ENCODE measurements at places on chromosomes 16 and 17.

DNA sequence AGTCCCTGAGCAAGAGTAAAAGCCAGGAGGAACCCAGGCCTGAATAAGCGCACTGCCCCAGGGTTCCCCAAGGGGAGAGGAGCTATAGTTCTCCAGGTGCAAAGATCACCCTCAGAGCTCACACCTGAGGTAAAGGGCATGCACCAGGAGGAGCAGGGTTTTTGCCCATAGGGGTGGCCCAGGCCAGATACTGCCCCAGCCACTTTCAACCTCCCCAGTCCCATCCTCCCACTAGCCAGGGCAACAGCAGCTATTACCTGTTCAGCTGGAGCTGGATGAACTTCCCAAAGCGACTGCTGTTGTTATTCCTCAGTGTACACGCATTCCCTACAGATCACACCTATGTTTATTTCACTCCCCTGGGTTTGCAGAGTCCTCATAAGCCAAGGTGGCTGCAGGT, 19.8 kb downstream of the MYO19 start:
- DNase-seq, result no peak

DNA sequence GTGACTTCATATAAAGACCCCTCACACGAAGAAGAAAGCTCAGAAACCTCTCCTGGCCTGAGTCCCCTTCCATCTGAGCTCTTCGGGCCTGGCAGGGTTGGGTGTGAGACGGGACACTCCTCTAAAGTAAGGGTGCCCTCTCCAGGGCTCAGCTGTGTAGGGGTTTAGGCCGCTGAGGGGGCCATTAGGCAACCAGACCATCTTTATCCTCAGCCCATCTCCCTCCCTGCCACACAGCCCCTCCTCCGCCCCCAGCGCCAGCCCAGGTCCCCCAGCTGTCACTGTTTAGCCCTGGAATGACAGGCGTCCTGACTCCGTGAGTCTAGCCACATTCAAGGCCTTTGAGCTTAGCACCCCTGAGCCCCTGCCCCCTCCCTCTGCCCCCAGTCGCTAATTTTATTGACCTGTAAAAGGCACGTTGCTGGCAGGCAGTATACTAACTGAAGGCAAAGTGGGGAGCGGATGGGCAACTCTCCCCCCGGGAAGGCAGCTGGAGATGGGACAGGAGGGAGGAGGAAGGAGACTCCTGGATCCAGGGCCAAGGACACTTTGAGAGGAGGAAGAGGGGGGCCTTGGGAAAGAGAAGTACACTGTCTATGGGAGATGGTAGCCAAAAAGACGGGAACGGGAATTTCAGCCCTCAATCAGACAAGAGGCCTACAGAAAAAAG, 592 bp upstream of the ZNF385C start:
- no peak for DNase-seq

DNA sequence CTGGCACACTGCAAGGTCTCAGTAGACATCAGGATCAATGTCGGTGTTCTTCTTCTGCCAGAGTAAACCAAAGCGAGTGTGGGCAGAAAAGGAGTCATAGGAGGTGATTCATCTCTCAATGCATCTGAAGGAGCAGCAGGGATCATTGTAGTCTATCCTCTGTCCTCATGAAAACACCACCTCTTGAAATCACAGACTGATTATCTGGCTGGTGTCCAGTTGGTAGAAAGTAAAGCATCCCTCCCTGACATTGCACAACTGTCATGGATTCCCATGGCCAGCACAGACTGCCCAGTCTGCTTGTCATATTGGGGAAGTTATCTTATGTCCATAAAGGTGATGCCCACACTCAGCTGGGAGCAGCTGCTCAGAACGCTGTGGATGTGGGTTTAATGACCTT, 74.1 kb downstream of the ABCC12 start:
- DNase-seq, result peak; percentile 60

DNA sequence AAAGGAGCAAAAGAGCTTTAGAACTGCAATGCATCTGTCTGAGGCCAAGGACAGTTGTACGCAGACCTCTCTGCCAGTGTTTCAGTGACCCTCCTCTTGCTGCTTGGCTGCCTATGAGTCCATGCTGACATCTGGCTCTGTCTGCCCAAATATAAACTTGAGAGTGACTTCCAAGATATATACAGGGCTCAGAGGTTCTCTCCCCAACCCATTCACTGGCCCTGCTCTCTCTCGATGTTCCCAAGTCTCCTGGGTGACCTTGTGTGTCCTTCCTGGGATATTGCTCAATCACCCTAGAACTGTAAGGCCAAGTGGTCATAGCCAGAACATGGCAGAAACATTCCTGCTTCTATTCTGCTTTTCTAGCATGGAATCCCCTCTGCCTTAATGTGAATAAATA, 716.3 kb downstream of the WWOX start:
- DNase-seq, result no peak

GRCh38 chr16:12719972-12720371, 83.7 kb downstream of the CPPED1 start:
- no peak for DNase-seq

DNA sequence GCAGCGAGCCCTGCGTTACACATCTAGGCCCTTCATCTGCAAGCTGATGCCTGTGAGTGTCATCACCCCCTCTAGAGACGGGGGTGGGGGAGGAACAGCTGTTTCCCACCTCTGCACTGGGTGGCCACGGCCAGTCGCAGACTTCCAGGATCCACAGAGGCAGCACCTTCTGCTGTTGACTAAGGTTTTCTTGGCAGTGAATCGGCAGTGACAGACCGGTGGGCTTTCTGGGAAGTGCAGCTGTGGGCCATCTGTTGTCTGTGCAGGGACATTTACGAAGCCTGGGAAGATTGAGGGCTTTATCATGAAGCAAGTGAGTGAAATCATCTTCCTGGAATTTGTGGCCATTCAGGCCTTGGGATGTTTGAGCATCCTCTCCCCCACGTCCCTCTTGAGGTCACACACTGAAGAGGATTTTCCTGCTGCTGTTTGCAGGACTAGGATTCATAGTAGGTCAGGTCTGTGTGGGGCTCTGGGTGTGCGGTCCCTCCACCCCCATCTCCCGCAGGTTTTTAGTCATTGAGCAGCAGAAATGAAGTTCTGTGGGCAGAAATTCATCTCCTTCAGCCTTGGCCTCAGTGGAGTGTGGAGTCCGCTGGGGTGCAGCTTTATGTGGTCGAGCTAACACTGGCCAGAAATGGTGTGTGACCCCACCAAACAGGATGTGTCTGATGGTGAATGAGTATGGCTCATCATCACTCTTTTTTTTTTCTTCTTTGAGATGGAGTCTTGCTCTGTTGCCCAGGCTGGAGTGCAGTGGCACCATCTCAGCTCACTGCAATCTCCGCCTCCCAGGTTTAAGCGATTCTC, 12.0 kb downstream of the PGS1 start:
- DNase-seq, result peak; percentile 75

DNA sequence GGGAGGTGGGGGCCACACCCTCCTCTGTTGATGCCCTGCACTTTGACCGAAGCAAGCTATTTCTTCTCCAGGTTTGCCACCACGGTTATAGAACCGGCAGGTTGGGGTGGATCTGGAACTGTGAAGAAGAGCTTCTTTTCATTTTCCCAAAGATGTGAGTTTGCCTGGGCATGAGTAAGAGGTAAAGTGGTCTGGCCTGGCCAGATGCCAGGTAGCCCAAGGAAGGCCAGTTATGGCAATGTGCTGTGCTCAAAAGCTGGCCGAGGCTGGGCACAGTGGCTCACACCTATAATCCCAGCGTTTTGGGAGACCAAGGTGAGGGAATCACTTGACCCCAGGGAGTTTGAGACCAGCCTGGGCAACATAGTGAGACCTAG, 18.7 kb downstream of the ATP6V0D1 start:
- peak; percentile 61 for DNase-seq

DNA sequence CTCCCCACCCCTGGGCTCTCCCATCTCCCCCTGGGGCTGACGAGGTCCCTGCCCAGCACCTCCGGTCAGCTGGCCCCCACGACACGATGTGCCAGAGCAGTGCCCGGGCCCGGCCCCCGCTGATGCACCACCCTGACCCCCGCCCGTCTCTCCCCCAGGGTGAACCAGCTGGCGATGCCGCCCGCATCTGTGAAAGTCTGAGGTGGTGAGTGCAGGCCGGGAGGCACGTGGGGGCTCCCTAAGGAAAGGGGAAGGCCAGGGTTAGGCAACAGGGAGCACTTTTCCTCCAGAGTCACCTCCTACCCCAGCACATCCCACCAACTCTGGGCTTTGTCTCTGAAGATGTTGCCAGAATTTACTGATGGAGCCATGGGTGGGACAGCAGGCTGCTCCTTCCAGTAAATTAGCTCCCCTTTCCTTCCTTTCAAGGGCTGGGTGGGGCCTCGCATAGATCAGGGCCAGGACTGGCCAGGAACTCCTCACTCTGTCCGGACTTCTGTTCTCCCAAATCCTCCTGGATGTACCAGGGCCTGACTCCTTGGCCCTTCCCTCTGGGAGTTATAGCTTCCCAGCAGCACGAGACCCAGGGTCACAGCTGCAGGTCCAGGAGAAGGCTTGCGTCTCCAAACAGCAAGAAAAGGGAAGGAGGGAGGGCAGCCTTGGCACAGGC, 18.3 kb downstream of the MYBBP1A start:
- no peak for DNase-seq

DNA sequence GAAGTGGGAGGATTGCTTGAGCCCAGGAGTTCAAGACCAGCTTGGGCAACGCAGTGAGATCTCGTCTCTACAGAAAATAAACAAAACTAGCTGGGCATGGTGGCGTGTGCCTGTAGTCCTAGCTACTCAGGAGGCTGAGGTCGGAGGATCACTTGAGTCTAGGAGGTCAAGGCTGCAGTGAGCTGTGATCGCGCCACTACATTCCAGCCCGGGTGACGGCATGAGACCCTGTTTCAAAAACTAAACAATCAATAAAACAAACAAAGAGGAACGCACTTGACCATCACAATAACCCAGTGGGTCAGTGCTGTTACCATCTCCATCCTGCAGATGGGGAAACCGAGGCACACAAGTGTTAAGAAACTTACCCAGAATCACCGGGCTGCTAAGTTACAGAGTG, 13.7 kb downstream of the ZNF500 start:
- DNase-seq, result no peak

DNA sequence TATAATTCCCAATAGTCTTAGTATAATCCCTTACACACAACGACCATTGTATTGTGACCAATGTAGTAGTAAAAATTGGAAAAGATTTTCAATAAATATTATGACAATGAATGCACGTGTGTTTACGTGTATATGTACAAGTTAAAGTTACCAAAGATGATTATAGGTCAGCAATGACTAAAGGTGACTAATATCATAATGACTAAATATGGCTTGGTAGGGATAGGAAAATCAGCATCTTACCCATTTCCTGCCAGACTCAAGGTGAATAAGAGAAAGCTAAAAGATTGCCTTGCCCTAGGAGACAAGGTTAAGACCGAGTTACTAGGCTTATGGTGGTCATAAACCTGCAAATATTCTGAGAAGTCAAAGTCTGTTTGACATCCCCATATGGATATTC, 34.4 kb downstream of the CPD start:
- no peak for DNase-seq

- DNase-seq, result peak; percentile 78
Observed at GRCh38 chr17:81523402-81524038, 4.7 kb upstream of the FSCN2 start.

- DNase-seq, result peak; percentile 72
Observed at GRCh38 chr17:50198026-50198669, 3.3 kb downstream of the COL1A1 start.

DNA sequence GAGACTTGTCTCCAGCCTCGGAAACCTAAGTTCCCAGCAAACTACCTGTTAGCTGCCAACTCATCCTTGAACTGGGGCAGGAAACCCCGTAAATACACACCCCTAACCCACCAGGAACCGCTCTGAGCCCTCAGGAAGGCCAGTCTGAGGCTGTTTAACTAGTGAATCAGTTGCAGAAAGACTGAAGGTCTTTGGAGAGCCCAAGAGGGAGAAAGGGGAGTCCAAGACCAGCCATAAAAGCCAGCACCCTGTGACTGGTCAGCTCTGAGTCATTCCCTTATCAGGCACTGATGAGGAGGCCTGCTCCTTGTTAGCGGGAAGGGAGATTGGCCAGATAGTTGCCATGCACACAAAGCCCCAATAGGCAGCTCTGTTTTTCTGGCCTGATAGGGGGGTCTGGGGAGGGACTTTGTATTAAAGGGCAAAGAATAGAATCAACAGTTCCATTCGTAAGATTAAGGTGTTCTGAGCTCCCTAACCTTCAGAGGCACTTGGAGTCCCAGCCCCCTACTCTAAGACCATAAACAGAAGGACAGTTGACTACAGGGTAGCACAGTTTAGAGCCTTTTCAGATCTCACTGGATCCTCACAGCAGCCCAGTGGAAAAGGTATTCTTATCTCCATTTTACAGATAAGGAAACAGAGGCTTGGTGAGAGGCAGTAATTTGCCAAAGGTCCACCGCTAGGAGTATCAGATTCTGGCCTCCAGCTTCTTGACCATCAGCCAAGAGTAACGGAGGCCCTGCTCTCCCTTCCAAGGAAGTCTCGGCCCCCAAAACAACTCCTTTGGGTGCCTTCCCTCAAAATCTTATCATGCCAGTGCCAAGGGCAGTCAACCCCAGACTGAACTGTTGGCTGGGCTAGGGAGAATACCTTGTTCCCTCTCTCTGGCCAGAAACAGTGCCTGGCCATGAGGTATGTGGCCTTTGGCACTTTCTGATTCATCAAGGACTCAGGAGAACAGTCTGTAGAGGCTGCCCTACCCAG, 2.2 kb upstream of the KRT19 start:
- DNase-seq, result peak; percentile 90

DNA sequence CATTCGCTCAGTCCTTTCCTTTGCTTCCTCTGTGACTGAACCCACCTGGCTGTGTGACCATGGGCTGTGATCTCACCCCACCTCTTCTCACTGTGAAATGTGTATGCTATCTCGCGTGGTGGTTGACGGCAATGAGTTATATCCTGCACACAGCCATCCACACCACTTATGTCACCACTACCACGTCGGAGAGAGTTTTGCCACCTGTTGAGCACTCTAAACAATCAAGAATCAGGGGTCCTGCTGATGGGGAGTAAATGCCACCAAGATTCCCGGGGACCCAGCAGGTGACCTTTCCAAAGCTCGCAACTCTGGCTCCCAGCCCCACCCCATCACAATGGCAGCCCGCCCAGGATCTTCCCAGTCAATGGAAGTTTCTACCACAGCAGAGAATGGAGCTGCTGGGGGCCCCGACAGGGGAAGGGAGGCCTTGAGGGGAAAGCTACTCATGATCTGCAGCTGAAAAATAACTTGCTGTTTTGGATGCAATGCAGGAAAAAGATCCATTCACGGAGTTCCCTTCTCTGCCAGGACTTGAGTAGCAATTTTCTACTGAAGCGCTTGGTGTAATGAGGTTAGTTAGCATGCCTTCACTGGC, 26.2 kb upstream of the RCVRN start:
- DNase-seq, result no peak

GRCh38 chr17:63399856-63400255, 46.2 kb downstream of the CYB561 start:
- DNase-seq, result no peak

DNA sequence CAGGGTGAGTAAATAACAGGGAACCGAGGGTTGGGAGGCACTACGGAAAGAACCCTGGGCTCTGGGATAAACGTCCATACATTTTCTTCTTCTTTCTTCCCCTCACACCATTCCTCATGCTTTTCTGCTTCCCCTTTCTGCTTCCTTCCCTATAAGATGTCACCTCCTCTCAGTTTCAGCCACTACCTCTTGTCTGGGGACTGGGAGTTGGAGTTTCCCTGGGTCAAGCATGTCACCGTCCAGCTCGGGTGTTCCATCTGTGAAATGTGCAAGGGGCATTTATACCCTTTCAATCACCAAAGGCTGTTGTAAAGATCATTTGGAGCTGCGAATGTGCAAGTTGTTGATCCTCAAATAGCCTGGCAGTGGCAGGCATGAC, 17.5 kb upstream of the CCL22 start:
- no peak for DNase-seq

- no peak for DNase-seq
Observed at GRCh38 chr17:10063730-10064241, 134.6 kb downstream of the GAS7 start.

GRCh38 chr17:75174996-75175395, 7.8 kb downstream of the SUMO2 start:
- no peak for DNase-seq

All from astrocyte of the hippocampus (primary cell).